RPMI8226 (cell line): ENCODE measurements at places on chromosomes 1 and 21.

DNA sequence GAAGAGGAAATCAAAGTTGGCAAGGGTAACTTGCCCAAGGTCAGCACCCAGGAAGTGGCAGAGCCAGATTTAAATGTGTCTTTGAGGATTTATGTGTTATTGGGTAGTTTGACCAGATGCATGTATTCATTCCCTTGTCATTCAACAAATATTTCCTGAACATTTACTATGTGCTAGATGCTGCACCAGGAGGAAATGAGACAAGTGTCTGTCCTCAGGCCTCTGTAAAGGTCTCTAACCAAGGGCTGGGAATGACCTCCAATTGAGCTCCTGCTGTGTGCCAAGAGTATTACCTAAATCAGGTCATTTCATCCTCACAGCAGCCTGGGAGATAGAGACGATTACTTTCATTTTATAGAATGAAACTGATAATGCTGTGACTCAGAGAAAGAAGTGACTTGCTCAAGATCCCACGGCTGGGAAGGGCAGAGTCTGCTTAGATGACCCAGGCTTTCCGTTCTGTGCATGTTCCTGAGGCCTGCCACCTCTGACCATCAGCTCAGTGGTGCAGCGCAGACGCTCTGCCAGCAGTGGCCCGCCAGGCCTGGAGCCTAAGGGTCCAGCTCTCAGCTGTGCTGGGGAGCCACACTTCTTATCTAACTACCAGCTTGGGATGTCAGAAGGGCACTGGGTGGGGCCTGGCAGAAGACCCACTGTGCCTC is 3.5 kb upstream of the TTC22 start:
- DNase-seq: no peak

DNA sequence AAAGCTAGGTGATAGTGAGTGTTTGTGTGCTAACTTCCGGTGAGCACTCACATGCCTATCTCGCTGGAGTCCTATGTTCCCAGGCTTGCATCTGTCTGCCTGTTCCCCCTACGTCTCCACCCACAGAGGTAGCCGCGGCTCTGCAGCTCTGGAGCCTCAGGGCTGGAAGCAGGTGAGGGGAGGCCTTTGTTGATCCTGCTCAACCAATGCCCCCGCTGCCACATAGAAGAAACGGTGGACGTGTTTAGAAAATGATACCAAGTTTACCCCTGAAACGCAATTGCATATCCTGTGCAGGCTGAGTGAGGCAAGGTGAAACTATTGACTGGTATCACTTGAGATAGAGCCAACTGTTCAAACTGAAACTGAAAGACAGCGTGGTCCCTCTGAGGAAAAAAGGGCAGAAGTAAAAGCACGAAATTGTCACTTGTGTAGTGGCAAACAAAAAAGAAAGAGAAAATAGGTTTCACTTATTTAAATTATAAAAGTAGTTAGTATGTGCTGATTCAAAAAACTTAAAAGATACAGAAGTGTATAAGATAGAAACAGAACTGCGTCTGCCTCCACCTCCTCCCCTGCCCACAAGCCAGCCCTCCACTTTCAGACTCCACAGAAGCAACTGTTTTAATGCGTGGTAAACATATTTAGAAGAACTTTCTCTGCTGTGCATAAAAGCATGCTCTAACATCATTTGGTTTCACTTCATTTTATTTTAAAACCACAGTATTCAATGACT is 38.6 kb upstream of the ETS2 start:
- peak; percentile 91 for DNase-seq

DNA sequence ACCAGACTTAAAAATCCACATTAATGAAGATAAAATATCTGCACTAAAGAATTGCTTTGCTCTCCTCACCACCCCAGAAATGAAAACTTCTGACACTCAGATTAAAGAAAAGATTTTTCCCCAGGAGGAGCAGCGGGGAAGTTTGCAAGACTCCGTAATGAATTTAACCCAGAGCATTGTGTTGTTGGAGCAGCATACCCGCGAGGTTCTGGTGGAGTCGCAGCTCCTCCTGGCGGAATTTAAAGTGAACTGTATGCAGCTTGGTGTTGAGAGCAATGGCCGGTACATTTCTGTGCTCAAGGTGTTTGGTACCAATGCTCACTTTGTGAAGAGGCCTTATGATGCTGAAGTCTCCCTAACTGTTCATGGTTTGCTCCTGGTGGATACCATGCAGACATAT is 46.4 kb downstream of the VPS13D start:
- peak; percentile 53 for DNase-seq

- DNase-seq: no peak
Measured at GRCh38 chr21:34834852-34835501, 166.2 kb downstream of the CLIC6 start.

GRCh38 chr1:191542444-191542843 is 615.8 kb upstream of the RGS18 start:
- no peak for DNase-seq

DNA sequence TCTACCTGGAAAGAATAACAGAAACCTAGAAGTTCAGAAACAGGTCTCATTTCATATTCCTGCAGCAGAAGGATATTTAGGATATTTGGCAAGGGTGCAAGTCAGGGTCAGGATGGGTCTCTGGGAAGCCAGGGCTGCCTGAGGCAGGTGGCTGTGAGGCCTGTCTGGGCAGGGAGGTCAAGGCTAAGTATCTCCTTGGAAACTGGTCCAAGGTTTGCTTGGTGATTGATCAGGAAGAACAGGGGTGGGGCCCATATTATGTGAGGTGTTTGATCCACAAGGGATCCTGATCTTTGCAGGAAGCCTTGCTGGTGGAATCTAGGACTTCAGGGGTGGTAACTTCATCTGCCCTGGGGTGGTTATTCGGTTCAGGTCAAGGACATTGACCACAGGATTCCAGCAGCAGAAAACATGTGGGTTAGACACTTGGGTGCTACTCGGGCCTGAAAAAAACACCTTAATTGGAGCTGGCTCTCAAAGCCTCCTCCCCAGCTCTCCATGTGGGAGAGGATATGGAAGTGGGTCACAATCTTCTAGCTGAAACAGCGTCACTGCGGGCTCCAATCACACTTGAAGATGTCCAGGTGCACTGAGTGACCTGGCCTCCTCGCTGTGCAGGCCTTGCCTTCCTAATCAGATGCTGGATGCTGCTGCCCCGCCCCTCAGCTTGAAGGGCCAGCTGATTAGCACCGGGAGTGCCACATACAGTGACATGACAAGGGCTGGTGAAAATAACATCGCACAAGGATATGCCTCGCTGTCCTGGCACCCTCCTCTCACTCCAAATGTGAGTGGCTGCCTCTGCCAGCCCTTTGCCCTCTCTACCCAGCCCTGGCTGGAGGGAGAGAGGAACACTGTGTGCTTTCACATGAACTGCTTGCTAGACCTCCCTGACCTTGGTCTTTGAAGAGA is 8.7 kb downstream of the CTNNBIP1 start:
- DNase-seq: no peak
